Thymus (tissue), 14 donors: ENCODE measurements at places on chromosomes 12 and 14. TPM values are rescaled to one million over a fixed set of nuclear protein-coding genes. Genes with fewer than 3 reads are reported as not detected.

DNA sequence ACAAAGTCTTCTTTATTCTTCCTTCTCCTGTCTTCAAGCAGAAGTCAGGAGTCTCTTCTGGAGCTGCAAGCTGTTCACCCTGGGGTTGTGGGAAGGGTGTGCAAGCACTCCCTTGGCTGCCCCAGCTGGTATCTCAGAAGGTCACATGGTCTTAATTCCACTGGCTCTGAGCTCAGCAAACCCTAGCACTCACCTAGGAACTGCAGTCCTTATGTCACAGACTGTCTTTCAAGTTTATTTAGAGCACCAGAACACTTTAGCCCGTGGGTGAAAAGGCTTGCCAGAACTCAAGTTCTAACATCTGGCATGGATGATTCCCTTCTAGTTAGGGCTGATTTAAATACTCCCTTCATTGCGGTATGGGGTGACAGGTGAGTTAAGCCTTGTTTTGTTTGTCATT, 379.0 kb downstream of the CCER1 start:
- H3K27me3 ChIP-seq = no peaks in the 10 kb centered on the region
- no peak overlapping the region for H3K4me3 ChIP-seq
- H3K4me1 ChIP-seq = no peaks in the 10 kb centered on the region
- H3K36me3 ChIP-seq = no peaks in the 10 kb centered on the region

GRCh38 chr12:76588881-76589565, 29.5 kb upstream of the OSBPL8 start:
- H3K27ac ChIP-seq = no peak overlapping the region
- no peaks in the 10 kb centered on the region for H3K27me3 ChIP-seq
- H3K4me1 ChIP-seq = no peaks in the 10 kb centered on the region
- H3K4me3 ChIP-seq = no peak overlapping the region

DNA sequence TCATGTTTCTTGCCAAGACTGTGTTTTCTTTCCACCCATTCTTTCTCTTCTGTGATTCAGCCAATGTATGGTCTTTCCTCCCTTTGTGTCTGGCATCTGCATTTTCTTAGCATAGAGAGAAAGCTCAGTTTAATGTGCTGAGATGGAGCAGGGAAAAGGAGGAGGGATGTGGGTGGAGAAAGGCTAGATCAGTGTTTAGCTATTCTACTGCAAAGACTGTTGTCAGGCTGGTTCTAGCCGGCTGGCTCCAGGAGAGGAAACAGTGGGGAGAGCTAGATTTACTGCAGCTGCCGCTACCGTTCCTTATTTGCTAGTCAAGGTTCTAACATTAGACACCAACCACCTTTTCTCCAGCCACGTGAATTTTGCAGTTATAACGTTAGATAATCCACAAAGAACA, 5.2 kb upstream of the RIMKLB start:
- H3K4me1 ChIP-seq = peaks cover 36% of the 10 kb centered on the region
- no peaks in the 10 kb centered on the region for H3K36me3 ChIP-seq
- no peaks in the 10 kb centered on the region for H3K27me3 ChIP-seq
- H3K4me3 ChIP-seq = no peak overlapping the region

ACSM4 gene
- not detected for total RNA-seq

GRCh38 chr12:26768611-26769603, 64.1 kb downstream of the ITPR2 start:
- H3K27me3 ChIP-seq = no peaks in the 10 kb centered on the region
- H3K36me3 ChIP-seq = peaks cover 21% of the 10 kb centered on the region
- peaks cover 27% of the 10 kb centered on the region for H3K4me1 ChIP-seq
- peak overlapping the region; percentile 18 for H3K4me3 ChIP-seq
- no peak for DNase-seq

RTL1 gene
- total RNA-seq = under 0.01 TPM

- no peaks in the 10 kb centered on the region for H3K36me3 ChIP-seq
- no peak for DNase-seq
- no peaks in the 10 kb centered on the region for H3K27me3 ChIP-seq
- H3K4me1 ChIP-seq = no peaks in the 10 kb centered on the region
Measured at GRCh38 chr12:77841521-77841920, 10.8 kb downstream of the NAV3 start.

DNA sequence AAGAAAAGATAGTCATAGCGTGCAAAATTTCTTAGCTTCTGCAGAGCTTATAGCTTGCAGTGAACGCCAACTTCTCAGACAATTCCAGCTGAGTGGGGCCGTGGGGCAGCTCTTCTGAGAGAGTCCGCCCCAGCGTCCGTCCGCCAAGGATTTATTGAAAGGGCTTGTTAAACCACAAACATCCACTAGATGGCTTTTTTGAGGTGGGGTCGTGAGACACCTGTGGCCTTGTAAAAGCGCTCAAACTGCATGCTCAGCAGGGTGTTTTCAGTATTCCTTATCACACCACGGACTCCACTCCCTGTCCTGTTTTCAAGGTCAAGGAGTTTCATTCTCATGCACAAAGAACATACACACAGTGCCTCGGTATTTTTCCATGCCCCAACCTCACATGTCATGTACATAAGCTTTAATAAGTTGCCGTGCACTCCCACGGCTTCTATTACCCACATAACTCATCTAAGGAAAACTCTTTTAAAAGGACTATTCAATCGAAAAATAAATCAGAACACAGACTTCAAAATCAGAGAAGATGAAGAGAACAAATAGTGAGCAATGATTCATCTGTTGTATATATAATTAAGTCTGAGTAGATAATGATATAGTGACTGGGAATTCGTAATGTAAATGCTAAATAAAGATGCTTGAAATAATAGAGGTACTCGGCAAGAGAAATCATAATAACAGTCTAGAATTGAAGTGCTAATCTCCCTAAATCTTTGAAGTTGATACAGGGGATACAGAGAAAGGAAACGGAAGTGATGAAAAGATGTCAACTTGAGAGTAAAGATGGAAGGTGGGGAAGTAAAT, 46.7 kb downstream of the WBP11 start:
- H3K4me3 ChIP-seq = no peak overlapping the region
- H3K27me3 ChIP-seq = no peaks in the 10 kb centered on the region
- H3K36me3 ChIP-seq = no peaks in the 10 kb centered on the region
- no peak overlapping the region for H3K27ac ChIP-seq
